ENCODE measurements at places on chromosomes 16 and 17.

DNA sequence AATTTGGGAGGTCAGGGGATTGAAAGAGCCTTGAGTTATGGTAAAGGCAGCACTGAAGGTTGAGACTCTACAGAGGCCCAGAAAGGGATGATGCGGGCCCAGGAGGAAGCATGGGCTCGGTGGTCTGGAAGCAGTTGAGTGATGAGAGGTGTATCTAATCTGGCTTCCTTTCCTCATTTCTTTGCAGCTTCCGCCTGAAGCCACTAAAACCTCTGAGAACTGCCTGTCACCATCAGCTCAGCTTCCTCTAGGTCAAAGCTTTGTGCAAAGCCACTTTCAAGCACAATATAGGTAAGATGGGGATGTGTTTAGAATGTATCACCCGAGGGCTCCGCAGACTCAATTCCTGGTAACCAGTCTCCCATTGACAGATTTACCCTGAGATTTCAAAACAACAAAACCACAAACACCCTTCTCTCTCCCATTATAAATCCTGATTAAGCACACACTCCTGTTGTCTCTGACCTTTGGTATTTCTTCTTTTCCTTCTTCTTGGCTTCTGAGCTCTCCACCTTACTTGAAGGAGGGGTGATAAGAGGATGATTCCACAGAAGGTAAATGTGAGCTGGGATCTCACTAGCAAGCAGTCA, 21.2 kb downstream of the USP43 start:
- DNase-seq: no peak

DNA sequence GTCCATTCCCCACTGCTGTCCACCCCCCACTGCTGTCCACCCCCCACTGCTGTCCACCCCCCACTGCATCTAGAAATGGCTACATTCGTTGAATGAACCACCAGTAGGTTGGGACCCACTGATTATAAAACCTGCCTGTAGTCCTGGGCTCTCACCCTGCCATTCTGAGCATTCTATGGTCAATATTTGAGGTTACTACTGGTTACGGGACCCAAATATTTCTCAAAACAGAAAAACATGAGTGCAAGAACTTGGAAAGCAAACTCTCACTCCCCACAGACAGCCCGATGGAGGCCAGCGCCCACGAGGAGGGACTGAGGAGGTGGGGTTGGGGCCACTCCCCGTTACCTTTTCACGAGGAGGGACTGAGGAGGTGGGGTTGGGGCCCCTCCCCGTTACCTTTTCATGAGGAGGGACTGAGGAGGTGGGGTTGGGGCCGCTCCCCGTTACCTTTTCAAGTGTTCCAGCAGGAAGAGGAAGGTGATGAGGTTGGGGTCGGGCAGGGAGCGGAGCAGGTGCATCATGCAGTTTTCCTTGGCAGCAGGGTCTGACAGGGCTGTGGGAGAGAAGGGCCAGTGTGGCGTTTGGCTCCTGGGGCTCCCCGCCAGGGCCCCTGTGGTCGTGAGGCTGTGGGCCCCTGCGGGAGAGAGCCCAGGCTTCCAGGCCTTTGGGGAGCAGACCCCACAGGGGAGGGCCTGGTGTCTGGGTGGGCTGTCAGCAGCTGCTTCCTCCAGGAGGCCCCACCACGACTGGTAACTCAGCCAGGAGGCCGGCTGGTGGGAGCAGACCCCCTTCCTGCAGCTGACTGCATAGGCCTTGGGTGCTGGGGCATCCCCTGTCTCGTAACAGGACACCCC, 12.5 kb downstream of the TIMM22 start:
- DNase-seq: no peak

GRCh38 chr16:2468725-2469398, 2.2 kb upstream of the NTN3 start:
- DNase-seq: no peak

GRCh38 chr16:76193906-76194615, 83.1 kb upstream of the CNTNAP4 start:
- no peak for DNase-seq

- no peak for DNase-seq
Measured at GRCh38 chr16:14490235-14490634, 139.8 kb downstream of the PARN start.

GRCh38 chr17:27384726-27385125, 71.5 kb upstream of the KSR1 start:
- DNase-seq: no peak

DNA sequence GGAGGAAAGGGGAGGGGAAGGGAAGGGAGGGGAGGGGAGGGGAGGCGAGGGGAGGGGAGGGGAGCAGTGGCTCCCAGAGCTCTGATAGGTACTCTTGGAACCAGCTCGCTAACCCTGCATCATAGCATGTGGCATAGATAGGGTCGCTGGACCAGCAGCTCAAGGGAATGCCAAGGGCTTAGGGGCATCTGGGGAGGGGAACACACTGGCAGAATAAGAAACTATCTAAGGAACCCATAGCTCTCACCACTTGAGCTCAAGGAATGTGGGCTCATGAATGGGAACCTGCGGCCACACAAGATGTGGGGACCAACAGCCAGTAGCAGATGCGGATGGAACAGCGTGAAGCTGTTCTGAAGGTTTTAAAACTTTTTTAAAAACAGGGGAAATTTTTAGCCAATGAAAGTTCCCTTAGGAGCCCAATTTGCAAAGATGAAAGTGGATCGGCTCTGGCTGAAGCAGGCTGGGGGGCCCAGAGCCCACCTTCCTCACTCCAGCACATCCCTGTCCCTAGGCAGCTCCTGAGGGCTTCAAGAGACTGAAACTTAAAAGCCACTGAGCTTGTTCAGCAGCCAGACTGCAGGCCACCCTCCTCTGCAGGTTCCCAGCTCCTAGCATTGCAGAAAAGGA, 46.9 kb downstream of the PIMREG start:
- no peak for DNase-seq

DNA sequence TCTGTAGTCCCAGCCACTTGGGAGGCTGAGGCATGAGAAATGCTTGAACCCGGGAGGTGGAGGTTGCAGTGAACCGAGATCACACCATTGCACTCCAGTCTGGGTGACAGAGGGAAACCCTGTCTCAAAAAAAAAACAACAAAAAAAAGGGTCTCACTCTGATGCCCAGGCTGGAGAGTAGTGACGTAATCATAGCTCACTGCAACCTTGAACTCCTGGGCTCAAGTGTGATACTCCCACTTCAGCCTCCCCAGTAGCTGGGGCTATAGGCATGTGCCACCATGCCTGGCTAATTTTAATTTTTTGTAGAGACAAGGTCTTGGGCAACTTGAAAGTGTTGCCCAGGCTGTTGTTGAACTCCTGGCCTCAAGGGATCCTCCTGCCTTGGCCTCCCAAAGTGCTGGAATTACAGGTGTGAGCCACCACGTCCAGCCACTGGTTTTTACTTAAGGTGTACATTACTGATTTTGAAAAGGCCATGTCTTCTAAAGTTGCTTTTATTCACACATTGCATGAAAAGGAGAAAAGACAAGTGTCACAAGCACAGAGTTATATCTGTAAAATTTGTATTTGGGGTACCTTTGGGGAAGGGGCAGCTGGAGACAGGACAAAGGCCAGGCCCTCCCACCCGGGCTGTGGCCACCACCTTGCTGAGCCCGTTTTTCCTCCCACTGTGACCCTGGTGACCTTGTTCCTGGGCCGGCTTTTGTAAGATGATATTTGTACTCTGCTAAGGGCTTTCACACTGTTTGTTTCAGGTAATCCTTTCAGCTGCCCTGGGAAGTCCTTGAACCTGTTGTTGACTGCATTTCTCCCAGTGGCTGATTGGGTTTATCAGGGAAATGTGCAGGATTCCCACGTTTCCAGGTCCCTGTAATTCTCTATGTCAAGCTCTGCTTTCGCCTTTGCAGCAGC, 11.5 kb downstream of the GPT2 start:
- no peak for DNase-seq

All from stimulated activated CD4-positive, alpha-beta T cell treated with anti-CD3 and anti-CD28 coated beads, Interleukin-1b, Interleukin-23, amount 100 ng/mL, for 1 hour (primary cell).